ENCODE measurements at places on chromosomes 11 and 22. TPM values are rescaled to one million over a fixed set of nuclear protein-coding genes. Genes with fewer than 3 reads are reported as not detected.

- H3K27ac ChIP-seq, result no peak overlapping the region
- no peaks in the 10 kb centered on the region for H3K36me3 ChIP-seq
- H3K4me3 ChIP-seq, result no peak overlapping the region
- no peaks in the 10 kb centered on the region for H3K4me1 ChIP-seq
Observed at GRCh38 chr11:116563028-116563711, 209.6 kb downstream of the BUD13 start.

GRCh38 chr11:31445621-31446020 is 63.8 kb downstream of the IMMP1L start:
- H3K27ac ChIP-seq, result no peak overlapping the region
- DNase-seq, result no peak
- H3K27me3 ChIP-seq, result no peaks in the 10 kb centered on the region
- no peak overlapping the region for H3K4me3 ChIP-seq
- no peaks in the 10 kb centered on the region for H3K4me1 ChIP-seq

The APOA1 gene
- total RNA-seq, result not detected

DNA sequence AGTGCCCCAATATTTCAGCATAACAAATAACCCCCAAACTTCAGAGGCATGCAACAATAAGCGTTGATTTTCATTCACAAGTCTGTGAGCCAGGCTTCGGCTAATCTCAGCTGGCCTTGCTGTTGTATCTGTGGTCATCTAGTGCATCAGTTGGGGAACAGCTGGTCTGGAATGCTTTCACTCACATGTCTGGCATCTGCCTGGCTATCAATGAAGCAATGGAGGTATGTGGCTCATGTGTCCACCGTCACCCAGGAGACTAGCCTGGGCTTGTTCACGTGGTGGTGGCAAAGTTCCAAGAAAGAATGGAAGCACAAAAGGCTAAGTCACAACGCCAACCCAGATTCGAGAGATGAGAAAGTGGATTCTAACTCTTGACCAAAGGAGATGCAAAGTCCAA is 304.8 kb upstream of the ISX start:
- no peak for DNase-seq
- H3K27me3 ChIP-seq, result no peaks in the 10 kb centered on the region
- H3K4me3 ChIP-seq, result no peak overlapping the region
- H3K27ac ChIP-seq, result no peak overlapping the region
- no peaks in the 10 kb centered on the region for H3K4me1 ChIP-seq

DNA sequence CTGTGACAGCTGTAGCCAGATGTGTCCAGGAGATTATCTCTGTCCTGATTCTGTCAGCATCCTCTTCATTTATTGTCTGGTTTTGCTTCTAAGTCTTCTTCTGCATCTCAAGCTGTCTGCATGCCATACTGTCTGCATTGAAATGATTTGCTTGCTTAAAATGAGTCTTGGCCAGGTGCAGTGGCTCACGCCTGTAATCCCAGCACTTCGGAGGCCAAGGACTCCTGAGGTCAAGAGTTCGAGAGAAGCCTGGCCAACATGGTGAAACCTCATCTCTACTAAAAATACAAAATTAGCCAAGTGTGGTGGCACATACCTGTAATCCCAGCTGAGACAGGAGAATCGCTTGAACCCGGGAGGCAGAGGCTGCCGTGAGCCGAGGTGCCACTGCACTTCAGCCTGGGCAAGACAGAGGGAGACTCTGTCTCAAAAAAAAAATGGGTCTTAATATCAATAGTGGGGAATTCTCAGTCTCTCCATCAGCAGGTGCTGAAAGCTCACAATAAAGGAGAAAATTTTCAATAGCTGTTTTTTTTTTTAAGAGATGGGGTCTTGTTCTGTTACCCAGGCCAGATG is 39.2 kb upstream of the AMPD3 start:
- peaks cover 7% of the 10 kb centered on the region for H3K4me1 ChIP-seq
- no peaks in the 10 kb centered on the region for H3K27me3 ChIP-seq
- H3K4me3 ChIP-seq, result no peak overlapping the region

GRCh38 chr11:114886644-114887265 is 208.4 kb downstream of the NXPE2 start:
- no peaks in the 10 kb centered on the region for H3K4me1 ChIP-seq
- H3K27ac ChIP-seq, result no peak overlapping the region
- no peaks in the 10 kb centered on the region for H3K36me3 ChIP-seq
- no peak overlapping the region for H3K4me3 ChIP-seq
- H3K27me3 ChIP-seq, result no peaks in the 10 kb centered on the region
- DNase-seq, result no peak

DNA sequence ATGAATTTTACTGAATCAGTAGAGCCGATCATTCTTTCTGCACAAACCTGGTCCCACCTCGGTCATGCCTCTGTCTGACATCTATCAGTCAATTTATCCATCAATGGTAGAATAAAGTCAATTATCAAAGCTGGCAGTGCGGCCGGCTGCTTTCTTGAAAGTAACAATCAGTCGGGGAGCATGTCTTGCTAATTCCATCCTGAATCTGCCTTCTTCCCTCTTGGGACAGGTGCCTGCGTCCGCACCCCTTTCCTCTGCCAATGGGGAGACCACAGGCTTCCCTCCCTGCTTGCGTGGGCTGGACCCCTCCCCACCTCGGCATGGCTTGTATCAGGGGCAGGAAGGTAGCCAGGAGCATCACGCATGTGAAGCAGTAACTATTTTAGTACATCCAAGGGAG is 962.9 kb downstream of the BRD1 start:
- no peak for DNase-seq
- H3K36me3 ChIP-seq, result no peaks in the 10 kb centered on the region
- no peaks in the 10 kb centered on the region for H3K4me1 ChIP-seq
- no peak overlapping the region for H3K4me3 ChIP-seq
- no peaks in the 10 kb centered on the region for H3K27me3 ChIP-seq
- H3K27ac ChIP-seq, result no peak overlapping the region

DNA sequence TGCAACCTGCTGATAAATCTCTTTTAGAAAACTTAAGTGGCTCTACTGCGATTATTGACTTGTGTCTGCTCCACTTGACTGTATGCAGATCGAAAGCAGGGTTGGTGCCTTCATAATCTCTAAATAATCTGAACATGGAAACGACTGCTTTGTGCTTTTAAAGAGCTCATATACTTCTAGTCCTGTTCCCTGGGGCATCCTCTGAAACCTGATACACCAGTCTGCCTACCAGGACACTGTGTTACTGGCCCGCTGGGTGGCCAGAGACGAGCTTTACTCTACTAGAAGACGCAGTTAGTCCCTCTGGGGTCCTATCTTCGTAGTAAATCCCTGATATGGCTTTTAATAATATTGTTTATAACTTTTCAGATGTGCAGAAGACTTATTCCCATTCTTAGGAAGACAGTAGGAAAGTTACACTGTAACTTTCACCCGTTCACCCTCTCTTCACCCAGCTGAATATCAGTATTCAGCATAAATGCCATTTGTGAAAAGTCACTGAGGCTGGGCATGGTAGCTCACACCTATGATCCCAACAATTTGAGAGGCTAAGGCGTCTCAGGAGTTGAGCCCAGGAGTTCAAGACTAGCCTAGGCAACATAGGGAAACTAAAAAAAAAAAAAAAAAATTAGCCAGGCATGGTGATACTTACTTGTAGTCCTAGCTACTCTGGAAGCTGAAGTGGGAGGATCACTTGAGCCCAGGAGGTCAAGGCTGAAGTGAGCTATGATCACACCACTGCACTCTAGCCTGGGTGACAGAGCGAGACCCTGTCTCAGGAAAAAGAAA is 9.0 kb upstream of the HTR3B start:
- no peak overlapping the region for H3K4me3 ChIP-seq
- no peak for DNase-seq
- H3K27me3 ChIP-seq, result no peaks in the 10 kb centered on the region

The CENPM gene
- total RNA-seq, result not detected

- H3K36me3 ChIP-seq, result no peaks in the 10 kb centered on the region
- no peaks in the 10 kb centered on the region for H3K4me1 ChIP-seq
- H3K27ac ChIP-seq, result no peak overlapping the region
- no peak overlapping the region for H3K4me3 ChIP-seq
- DNase-seq, result no peak
Observed at GRCh38 chr11:128848815-128849455, 18.2 kb downstream of the KCNJ1 start.

DNA sequence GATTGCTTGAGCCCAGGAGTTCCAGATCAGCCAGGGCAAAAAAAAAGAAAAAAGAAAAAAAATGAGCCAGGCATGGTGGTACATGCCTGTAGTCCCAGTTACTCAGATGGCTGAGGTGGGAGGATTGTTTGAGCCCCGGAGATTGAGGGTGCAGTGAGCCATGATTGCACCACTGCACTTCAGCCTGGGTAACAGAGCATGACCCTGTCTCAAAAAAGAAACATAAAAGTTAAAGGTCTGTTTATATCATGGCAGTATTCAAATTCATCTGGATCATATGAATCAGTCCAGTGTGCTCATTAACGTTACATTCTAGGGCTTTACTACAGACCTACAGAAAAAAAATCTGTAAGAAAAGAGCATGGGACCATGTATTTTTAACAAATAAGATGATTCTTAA is 13.9 kb downstream of the HSD17B12 start:
- H3K4me1 ChIP-seq, result no peaks in the 10 kb centered on the region
- no peaks in the 10 kb centered on the region for H3K27me3 ChIP-seq
- no peaks in the 10 kb centered on the region for H3K36me3 ChIP-seq

The MS4A4E gene
- 1.1 TPM for total RNA-seq

DNA sequence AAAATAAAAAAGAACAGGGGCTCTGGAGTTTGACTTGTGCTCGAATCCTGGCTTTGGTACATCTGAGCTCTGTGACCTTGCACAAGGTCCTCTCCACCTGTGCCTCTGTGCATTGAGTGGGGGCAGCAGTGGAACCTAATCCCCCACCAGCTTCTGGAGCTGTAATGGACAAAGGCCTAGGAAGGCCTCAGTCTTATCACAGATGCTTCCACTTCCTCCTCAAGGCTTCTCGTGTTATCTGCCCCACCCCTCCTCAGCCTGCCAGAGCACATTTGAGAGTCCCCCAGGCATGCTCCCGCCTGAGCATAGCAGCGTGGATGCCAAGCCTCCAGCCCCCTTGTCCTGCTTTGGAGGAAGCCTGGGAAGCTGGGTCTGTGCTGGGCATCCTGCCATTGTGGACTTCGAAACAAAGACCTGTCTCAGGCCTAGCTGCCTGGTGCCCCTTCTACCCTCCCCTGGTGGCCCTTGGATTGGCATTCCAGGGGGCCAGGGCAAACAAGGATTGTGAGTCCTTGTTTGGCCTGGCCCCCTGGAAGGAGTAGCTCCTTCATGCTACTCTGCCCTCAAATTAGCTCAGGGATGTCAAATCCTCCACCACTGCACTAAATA is 15.0 kb downstream of the SLC35E4 start:
- H3K4me1 ChIP-seq, result no peaks in the 10 kb centered on the region
- no peak for DNase-seq
- H3K27ac ChIP-seq, result no peak overlapping the region

Measured in thoracic aorta (tissue), 2 donors.